ENCODE measurements at places on chromosomes 13 and 19.

DNA sequence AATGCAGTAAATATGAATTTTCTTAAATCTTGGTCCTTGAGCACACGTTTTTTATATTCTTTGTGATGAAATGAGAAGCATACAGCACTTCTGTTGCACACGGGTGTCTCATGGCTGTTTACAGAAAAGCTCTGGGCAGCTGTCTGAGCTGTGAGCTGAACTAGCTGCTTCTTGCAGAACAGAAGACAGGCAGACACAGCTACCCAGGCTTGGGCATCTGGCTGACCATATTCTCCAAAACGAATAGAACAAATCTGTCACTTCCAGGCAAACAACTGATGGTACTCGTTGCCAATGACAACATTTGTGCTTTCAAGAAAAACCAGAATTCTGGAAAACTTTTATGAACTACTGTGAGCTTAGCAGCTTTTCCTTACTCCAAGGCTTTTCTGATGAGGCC lies 16.2 kb downstream of the PCID2 start:
- DNase-seq: no peak

DNA sequence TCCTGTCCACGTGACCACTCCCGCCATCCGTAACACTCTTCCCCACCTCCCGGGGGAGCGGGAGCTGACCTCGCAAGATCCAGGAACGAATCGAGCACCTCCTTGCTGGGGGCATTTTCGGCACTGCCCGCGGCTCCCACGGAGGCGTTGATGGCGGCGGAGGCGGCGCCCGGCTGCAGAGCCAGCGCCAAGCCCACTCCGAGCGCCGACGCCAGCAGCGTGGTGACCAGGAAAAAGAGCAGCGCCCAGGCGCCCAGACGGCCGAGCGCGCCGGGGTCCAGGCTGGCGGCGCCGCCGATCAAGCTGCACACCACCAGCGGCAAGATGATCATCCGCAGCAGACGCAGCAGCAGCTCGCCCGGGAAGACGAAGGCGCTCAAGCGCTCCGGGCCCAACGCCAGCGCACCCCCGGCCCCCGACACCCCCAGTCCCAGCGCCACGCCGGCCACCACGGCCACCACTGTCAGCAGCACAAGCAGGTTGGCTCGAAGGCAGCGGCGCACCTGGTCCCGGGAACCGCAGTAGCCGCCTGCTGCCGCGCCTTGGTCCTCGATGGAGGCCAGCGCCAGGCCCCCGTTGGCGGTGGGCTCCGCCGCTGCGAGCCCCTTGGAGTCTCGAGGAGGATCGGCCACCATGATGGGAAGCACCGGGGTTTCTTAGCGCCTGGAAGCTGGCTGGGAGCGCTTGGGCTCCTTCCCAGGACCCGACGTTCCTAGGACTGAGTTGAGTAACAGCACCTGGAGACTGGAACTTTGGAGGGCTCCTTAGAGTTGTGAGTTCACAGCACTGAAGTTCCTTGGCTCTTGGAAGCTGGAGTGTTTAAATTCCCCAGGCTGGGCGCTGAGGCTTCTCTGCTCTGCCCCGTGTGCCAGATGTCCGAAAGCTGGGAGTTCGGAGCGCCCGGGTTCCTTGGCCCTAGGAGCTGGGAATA lies 798 bp downstream of the SLC1A5 start:
- peak; percentile 42 for DNase-seq

DNA sequence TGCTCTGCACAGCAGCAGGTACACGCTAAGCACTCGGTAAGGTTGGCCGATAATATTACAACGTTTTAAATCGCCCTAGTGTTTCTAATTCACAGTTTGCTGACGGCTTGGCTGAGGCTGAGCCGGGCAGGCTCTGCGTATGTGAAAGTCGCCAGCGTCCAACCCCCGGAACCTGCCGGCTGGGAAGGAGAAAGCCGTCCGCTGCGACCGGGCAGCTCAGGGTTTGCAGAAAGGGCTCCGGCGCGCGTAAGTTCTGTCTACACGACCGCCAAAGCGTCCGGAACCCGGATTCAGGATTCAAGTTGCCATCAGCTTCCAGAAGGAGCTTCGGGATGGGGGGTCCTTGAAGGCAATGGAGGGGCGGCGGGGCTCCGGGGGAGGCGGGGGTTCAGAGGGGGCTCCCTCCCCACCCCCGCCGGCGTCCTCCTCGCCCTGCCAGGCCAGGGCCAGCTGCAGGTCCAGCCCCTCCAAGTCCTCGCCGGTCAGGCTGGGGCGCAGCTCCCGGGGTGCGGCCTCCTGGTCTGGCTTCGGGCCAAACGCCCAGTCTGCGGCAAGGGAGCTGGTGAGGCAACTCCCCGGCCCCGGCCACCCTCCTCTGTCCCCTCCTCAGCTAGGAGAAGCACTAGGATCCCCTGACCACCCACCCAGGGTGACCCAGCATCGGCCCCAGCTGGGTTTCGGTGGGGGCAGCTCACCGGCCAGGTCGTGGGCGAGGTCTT lies 575 bp downstream of the SMIM44 start:
- no peak for DNase-seq

DNA sequence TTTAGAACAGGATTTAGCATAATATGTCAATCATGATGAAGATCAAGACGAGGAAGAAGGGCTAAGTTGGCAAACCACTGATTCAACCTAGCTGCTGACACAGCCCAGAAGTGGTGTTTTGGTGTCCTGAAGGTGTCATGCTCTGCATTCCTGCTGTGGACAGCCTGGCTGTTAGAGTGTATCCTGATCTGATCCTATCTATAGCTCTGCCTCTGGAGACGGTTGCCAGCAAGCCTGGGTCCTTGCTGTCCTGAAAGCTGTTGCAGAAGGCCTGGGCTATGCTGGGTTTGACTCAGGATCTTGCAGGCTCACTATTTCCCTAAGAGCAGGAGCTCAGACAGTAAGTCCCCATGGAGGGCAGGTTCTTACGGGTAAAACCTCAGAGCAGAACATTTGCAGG lies 416.4 kb downstream of the TSHZ3 start:
- DNase-seq: no peak

- DNase-seq: no peak
Measured at GRCh38 chr19:1267477-1268225, 1.5 kb upstream of the CIRBP start.

GRCh38 chr13:97844151-97844550 lies 109.3 kb upstream of the IPO5 start:
- DNase-seq: no peak

DNA sequence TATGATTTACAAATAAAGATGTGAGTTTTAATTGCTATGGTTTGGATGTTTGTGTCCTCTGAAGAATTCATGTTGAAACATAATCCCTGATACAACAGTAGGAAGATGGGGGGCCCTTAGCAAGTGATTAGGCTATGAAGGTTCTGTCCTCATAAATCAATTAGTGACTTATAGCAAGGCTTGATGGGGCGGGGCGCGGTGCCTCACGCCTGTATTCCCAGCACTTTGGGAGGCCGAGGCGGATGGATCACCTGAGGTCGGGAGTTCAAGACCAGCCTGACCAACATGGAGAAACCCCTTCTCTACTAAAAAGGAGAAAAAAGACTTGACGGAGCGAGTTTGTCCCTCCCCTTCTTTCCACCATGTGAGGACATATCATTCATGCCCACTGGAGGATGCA lies 2486.5 kb upstream of the PCDH20 start:
- no peak for DNase-seq

- no peak for DNase-seq
Measured at GRCh38 chr13:35736876-35737275, 260.4 kb upstream of the MAB21L1 start.

DNA sequence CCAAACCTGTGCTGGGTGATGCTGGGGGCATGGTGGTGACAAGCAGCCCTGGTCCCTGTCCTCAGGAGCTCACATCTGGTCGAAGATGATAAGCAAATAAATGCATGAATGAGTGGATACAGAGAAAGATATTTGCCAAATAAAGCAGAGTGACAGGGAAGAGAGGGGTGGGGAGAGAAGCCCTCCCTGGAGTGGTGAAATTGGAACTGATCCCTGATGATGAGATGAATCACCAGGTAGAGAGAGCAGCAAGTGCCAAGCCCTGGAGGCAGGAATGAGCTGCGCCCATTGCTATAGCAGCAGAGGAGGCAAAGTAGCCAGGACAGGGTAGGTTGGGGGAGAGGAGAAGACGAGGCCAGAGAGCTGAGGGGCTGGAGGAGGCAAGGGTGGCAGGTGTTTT lies 13.7 kb downstream of the FXYD5 start:
- no peak for DNase-seq
